ENCODE measurements at places on chromosomes 2 and 18. TPM values are rescaled to one million over a fixed set of nuclear protein-coding genes. Genes with fewer than 3 reads are reported as not detected.

MYO1B gene
- total RNA-seq, result 29.7 TPM

ABI2 gene
- 57.6 TPM for total RNA-seq

FSIP2 gene
- 0.05 TPM for total RNA-seq

MDH1B gene
- total RNA-seq, result 1.3 TPM

ASB18 gene
- total RNA-seq, result not detected

ESCO1 gene
- 26.5 TPM for total RNA-seq

APOB gene
- total RNA-seq, result not detected

AGXT gene
- not detected for total RNA-seq

CCDC141 gene
- 4.3 TPM for total RNA-seq

NEDD4L gene
- 6.8 TPM for total RNA-seq

MYOM1 gene
- total RNA-seq, result 0.95 TPM

PTH2R gene
- total RNA-seq, result 0.14 TPM

SLC14A1 gene
- total RNA-seq, result 1.5 TPM

PJVK gene
- 2.4 TPM for total RNA-seq

EFHD1 gene
- total RNA-seq, result not detected

SLC9A4 gene
- total RNA-seq, result 0.11 TPM

TCF23 gene
- total RNA-seq, result not detected

SPP2 gene
- total RNA-seq, result not detected

TGOLN2 gene
- total RNA-seq, result 90.4 TPM

CXCR1 gene
- not detected for total RNA-seq

MAP3K19 gene
- total RNA-seq, result not detected

Data from activated CD4-positive, alpha-beta T cell treated with anti-CD3 and anti-CD28 coated beads for 36 hours (primary cell).